ENCODE measurements at places on chromosomes 3 and 15.

DNA sequence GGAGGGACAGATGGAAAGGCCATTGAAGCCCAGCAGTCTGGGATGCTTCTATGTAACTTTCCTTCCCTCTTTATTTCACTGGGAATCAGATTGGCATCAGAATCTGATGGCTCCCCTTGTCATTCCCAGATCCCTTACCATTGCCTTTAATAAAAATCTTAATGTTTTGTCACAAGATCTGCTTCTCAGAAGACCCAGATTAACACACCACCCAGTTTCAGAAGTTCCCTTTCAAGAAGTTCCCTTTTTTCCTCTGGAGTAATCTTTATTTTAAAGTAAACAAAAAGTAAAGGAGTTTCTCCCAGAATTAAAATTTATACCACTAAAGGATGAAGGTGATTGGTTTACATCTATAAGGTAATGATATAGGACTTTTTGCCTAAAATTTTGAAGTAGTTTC, 76.4 kb downstream of the UBR1 start:
- DNase-seq, result no peak

GRCh38 chr3:109257269-109257668, 59.0 kb downstream of the DPPA2 start:
- DNase-seq, result peak; percentile 88

- peak; percentile 51 for DNase-seq
Measured at GRCh38 chr15:73265536-73266153, 103.1 kb downstream of the HCN4 start.

GRCh38 chr15:47885920-47886319, 168.6 kb downstream of the SEMA6D start:
- no peak for DNase-seq

- DNase-seq, result no peak
Measured at GRCh38 chr15:47188758-47189507, 528.4 kb upstream of the SEMA6D start.

GRCh38 chr3:132592216-132592615, 4.9 kb upstream of the ACKR4 start:
- no peak for DNase-seq

GRCh38 chr15:62357431-62357830, 192.3 kb upstream of the C2CD4B start:
- no peak for DNase-seq

DNA sequence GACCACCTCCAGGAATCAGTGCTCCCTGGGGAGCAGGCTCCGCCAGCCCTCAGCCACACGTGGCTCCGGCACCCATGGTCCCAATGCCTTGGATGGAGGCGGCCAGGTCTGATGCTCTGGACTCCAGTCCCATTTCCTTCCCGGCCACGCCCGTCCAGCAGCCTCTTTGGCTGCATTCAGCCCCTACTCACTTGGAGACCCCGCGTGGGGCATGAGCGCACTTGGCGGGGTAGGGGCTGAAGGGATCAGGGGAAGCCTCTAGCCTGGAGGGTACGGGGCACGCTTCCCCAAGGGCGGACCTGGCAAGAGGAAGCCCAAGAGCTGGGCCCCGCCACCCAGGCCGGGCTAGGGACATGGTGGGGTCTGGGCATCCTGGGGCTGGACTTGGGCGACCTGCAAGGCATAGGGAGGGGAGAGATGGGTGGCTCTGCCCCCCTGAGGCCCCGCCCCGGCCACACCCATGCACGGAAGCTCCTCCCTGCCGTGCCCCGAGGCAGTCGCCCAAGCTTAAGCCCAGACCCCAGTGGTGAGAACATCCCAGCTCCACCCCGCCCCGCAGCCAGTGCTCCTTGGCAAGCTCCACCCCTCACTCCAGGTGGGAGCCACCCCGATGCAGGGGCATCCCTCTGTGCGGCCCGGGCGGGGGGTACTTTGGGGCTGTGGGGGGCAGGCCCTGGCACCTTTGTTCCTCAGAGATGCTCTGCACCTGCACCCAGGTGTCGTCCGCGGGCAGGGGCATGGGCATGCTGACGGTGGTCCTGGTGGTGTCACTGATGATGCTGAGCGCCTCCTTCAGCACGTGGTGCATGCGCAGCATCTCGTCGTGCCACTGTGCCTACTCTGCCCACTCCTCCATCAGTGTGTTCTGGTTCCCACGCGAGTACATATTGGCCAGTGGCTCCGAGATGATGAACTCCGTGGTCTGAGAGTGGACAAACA, 163.5 kb downstream of the GOLGA6L4 start:
- no peak for DNase-seq

DNA sequence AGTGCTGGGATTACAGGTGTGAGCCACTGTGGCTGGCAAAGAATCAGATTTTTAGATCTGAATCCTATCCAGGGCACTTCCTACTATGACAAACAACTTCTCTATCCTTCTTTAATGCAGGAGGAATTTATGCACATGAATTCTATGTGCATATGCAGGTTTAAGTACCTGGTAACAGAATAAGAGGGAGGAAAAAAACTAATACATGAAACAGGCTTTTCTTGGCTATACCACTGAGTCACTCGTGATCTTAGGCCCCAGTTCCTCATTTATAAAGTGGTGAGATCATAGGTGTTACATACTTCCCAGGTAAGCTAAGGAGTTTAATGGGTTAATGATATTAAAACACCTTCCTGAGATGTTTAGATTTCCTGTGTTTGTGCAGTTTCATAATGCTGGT, 108.2 kb downstream of the TP63 start:
- DNase-seq, result no peak

DNA sequence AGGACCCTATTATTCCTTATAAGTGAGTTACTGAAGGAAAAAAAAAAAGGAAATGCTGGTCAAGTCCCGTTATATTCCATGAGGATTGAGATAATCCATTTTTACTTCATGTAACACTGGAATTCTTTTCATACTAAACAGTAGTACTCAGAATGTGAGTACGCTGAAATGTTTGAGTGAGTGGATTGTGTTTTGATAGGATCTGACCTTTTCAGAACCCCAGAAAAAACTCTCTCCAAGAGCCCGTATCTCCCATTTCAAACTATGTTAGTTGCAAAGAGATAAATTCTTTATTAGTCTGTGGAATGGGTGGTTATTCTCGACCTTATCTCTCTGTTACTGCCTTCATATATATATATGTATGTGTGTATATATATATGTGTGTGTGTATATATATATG, 2.5 kb upstream of the LPP start:
- DNase-seq, result no peak

- peak; percentile 68 for DNase-seq
Measured at GRCh38 chr3:188687389-188687788, 484.4 kb upstream of the TPRG1 start.

DNA sequence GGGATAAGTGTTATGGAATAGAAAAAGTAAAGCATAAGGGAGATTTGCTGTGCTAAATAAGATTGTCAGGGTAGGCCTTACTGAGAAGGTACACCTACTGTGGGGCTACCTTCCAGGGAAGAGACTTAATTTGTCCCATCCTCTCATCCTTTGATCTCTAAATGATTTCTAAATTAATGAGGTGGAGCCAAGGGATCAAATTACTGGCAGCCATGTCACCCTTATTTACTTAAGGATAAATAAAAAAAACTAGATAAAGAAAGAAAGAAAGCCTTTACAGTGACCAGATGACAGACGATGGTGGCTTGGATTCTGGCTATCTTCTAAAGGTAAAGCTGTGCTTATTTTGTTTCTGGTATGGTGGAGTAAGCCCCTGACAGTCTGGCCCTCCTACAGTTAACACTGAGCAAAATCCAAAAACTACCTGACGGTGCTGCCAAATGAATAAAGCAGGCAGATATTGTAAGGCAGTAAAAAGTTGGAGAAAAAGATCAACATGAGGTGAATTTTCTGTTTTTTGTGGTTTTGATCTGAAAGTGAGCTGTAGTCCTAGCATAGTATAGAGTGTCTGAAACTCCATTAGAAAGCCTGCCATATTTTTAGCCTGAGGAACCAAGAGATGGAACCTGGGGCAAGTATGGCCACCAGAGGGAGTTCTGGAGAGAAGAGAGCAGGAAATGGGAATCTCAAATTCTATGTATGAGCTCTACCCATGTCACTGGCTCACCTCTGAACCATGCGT, 285.1 kb upstream of the MANF start:
- peak; percentile 67 for DNase-seq

DNA sequence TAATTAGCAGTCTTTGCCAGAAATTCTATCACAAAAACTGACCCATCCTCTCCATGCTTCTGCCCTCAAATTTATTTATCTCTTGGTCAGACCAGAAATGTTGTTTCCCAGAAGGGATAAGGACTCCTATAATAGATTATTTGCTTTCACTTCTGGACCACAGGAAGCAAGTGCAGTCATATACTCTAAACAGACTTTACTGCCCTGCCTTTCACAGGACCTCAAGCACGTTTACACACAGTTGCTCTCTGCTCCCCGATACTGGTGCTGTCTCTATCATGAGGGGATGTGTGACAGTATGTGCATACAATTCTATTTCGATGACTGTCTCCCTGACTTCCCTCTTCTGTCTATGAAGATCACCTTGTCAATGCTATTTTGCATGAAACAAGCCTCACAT, 205.5 kb upstream of the TGFBR2 start:
- DNase-seq, result peak; percentile 67

GRCh38 chr3:112247900-112248299, 46.1 kb downstream of the SLC9C1 start:
- no peak for DNase-seq

DNA sequence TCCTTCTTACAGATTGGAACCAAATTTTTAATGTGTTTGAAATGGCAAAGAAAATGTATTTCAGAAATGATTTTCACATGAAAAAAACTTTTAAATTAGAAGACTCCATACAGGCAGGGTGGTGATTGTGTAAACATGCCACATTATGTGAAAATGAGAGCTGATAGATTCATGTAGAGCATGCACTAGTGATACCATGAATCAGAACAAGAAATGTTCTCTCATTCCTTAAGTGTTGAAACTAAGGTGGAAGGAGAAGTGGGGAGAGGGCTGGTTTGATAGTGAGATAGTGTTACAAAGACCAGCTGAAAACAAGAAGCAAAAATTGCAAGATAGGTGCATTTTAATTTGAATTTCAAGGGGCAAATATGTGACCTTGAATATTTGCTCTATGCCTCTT, 100.3 kb downstream of the CCNL1 start:
- no peak for DNase-seq

DNA sequence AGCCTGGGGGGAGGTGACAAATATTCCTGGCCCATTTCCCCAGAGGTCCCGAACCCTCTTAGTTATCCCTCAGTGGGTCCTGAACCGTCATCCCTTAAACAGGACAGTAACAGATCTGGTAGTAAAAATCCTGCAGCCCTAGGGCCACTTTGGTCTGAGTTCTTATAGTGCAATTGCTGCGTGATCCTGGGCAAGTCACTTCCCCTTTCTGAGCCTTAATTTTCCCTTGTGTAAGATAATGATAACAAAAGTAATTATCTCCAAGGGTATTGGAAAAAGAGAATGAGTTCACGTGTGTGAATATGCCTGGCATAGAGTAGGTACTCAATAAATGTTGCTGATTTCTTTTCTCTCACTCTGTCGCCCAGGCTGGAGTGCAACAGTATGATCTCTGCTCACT, 2.9 kb upstream of the JAGN1 start:
- DNase-seq, result no peak

- no peak for DNase-seq
Measured at GRCh38 chr15:36579792-36580431, 486 bp downstream of the CDIN1 start.

- DNase-seq, result no peak
Measured at GRCh38 chr3:144394032-144394431, 422.4 kb downstream of the DIPK2A start.

DNA sequence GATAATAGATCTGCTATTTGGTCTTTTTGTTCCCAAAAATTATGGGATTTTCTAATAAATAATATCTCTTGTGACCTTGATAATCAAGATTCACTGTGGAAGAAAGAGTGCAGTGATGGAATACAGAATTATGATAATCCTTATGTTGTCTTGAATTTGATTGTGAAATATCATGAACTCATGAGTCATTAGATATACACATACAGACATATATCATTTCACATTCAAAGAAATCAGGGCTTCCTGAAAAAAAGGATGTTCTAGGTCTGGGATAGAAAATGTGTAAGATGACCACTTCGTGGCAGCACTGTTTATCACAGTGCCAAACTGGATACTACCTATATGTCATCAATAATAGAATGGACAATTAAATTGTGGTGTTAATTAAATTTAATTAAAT, 97.7 kb downstream of the DPH6 start:
- no peak for DNase-seq

- no peak for DNase-seq
Measured at GRCh38 chr15:52013151-52013791, 5.7 kb upstream of the MAPK6 start.

DNA sequence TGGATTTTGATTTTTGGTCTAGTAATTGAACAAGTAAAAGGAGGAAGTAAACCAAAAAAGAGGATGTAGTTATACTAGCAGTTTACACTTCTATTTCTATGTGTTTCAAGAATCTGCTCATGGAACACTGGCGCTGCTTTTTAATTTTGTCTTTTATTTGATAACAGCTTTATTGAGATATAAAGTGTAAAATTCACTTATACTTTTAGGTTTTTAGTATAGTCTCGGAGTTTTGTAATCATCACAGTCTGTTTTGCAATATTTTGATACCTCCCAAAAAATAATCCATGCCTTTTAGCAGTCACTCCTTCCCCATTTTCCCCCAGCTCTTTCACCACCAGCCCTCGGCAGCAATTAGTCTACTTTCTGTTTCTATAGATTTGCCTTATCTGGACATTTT, 18.0 kb downstream of the UBE2E2 start:
- no peak for DNase-seq

GRCh38 chr3:196920733-196921132, 21.6 kb downstream of the NCBP2 start:
- no peak for DNase-seq

- DNase-seq, result peak; percentile 72
Measured at GRCh38 chr3:105367406-105368213, 901 bp downstream of the ALCAM start.

GRCh38 chr15:43763819-43764446, 12.8 kb downstream of the ELL3 start:
- DNase-seq, result no peak

GRCh38 chr3:126102530-126102951, 18.6 kb upstream of the SLC41A3 start:
- DNase-seq, result no peak

- no peak for DNase-seq
Measured at GRCh38 chr3:32373276-32373675, 18.4 kb upstream of the CMTM7 start.

- no peak for DNase-seq
Measured at GRCh38 chr3:65993134-65993900, 45.4 kb downstream of the MAGI1 start.

- no peak for DNase-seq
Measured at GRCh38 chr15:67400890-67401289, 120.0 kb upstream of the C15orf61 start.
